Inflammatory macrophage treated with lipopolysaccharide for 1 hour (primary cell): ENCODE measurements at places on chromosomes 3 and 15.
A peak's percentile ranks its signal among the peaks of the same experiment; 100 is the strongest.

DNA sequence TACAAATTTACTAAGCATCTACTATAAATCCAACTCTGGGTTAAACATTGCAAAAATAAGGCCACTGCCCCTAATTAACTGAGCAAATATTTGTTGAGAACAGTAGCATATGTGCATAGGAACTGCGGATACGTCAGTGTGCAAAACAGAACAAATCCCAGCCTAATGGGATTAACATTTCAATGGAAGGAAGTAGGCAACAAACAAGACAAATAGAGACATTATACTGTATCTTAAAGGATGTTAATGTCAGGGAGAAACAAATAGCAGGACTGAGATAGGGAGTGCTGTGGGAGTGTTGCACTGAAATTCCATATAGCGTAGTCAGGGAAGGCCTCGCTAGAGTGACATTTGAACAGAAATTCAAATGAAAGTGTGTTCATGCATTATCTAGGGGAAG is 89.7 kb upstream of the KCNAB1 start:
- no peak for DNase-seq

GRCh38 chr3:65202395-65202794 is 514.6 kb upstream of the ADAMTS9 start:
- no peak for DNase-seq

GRCh38 chr15:20340331-20340811 is 201.2 kb downstream of the GOLGA6L6 start:
- no peak for DNase-seq

- DNase-seq = no peak
Measured at GRCh38 chr3:193884652-193885051, 251.3 kb upstream of the HES1 start.

DNA sequence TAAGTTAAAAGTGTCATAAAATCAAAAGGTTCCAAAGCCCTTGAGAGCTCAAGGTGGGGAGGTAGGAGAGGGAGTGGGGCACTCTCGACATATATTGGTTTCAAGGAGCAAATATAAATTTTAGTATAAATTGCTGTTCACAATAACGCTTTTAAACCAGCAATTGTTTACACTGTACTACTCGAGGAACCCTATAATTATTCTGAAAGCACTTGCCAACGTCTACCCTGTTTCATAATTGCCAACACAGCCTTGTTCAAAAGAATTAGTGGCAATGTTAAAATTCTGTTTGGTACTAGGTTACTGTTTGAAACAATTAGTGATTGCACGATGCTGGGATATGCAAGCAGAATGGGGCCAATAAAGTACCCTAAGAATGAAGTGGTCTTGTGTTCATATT is 76.3 kb upstream of the ICE2 start:
- no peak for DNase-seq

GRCh38 chr3:167675848-167676247 is 22.1 kb upstream of the WDR49 start:
- DNase-seq = no peak

- no peak for DNase-seq
Measured at GRCh38 chr3:81920816-81921215, 159.4 kb upstream of the GBE1 start.

DNA sequence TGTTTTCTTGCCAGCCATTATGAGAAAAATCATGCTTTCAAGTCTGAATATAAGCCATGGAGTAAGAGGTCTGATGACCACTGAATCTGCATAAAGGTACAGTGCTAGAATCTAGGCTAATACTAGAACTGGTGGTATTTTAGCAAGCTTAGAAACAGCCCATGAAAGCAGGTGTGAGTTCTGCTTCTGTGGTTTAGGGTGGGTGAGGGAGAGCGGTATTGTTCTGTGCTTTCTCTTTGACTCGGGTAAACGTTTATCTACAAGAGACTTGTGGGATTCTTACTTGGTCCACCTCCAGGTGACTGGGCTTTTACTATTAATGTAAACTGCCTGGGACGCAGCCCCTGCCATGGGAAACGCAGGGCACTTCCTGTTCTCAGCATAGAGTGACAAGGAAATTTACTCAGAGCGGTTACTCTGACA is 55.2 kb downstream of the PGPEP1L start:
- DNase-seq = no peak

DNA sequence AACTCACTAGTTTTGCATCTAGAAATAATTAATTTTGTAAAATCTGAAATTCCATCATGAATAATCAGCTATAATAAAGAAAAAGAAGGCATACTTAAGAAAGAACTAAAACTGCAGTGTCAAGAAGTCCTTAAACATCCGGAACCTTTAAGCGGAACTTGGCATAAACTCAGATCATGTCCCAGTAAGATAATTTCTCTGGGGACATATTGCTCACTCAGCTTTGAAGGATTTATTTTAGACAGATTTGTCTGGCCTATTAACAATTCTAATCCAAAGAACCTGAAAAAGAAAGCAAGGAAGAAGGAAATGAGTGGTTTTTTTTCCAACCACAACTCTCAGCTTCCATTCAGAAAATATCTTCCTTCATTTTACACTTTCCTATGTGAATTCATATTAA is 850.3 kb downstream of the ROBO1 start:
- no peak for DNase-seq

DNA sequence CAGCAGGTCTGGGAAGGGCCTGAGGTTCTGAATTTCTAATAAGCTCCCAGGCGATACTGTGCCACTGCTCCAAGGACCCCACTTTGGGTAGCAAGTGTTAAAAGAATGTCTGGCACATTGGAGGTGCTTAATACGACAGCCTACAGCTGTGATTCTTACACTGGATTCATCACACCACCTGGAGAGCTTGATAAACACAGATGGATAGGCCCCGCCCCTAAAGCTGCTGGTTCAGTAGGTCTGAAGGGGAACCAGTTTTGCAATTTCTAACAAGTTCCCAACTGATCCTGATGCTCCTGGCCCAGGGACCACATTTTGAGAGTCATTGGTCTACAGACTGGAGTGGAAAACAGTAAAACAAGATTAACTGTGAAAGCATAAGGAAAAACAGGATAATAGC is 124.8 kb upstream of the ST8SIA2 start:
- no peak for DNase-seq

DNA sequence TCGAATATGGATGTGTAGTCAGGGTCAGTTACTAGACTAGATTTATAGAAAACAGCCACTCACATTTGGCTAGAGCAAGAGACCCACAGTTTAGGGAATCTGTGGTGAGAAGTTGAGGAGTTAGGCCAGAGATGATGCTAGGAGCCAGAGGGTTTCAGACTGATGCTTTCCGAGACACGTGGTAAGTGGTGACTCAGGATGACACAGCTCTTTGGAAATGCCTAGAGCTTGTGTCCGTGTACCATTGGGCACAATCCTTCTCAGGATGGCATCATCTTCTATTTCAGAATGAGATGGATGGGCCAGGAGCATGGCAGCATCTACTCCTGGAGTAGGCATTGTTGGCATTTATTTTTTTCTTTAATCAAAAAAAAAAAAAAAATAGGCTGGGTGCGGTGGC is 28.5 kb downstream of the PTPRG start:
- no peak for DNase-seq

GRCh38 chr3:89392991-89393390 is 285.6 kb downstream of the EPHA3 start:
- DNase-seq = no peak

GRCh38 chr3:158160958-158161357 is 51.1 kb downstream of the RSRC1 start:
- no peak for DNase-seq

GRCh38 chr3:143811602-143812001 is 36.7 kb downstream of the SLC9A9 start:
- no peak for DNase-seq

DNA sequence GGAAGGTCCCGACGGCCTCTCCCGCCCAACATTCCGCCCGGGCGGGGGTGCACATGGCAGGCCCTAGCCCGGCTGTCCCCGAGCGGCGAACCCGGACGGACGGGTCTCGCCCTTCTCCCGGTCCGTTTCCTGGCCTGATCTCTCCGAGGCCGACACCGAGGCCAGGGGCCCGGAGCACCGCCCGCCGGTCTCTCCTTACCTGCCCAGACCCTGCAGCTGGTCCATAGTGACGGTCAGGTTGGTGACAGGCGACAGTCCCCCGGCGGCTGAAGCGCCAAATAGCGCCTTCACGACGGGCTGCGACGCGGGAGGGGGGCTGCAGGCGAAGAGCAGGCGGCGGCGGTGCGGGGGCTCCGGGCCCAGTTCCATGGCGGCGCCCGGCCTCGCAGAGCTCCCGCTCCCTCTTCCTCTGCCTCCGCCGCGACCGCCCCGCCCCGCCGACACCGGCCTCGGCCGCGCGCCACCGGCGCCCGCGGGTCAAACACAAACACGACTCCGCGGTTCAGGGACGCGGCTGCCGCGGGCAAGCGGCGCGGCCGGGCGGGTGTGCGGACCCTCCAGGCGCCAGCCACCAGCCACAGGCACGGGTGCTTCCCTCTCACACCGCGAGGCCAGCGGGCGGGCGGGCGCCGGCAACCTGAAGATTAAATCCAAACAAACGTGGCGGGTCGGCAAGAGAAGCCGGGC is 495 bp downstream of the CDC25A start:
- DNase-seq = peak; percentile 9

DNA sequence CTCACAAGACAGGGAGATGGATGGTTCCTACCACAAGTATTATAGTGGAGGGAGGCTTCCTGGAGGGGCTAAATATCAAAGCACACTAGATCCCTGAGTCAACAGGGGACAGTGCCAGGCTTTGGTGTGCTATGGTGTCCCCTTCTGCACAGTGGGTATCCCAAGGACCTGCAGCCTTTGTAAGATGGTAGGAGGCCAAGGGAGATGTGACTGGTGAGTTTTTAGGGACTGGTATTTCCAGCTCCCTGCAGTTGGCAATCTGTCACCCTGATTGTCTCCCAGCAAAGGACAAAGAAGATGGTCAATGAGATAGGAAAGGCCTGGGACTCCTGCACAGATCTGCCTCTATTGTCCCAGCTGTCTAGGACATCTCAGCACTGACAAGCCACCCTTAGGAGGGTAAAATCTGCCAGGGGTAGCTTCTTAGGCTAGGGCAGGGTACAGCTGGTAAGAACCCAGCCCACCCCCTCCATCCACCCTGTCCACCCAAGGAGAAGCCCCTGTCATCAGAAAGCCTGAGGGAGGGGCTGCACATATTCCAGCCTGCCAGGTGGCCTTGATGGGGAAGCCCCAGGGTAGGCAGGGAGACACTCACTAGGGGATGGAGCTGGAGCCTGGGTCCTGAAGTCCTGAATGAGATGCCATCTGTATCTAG is 631 bp downstream of the CYP1A1 start:
- no peak for DNase-seq
